Thymus (tissue), 14 donors: ENCODE measurements at places on chromosomes 13 and 19. TPM values are rescaled to one million over a fixed set of nuclear protein-coding genes. Genes with fewer than 3 reads are reported as not detected.
A peak's percentile ranks its signal among the peaks of the same experiment; 100 is the strongest.

The ZFP82 gene
- polyA plus RNA-seq: 5.7 TPM

- DNase-seq: no peak
Measured at GRCh38 chr13:30125422-30126073, 181.8 kb downstream of the KATNAL1 start.

DNA sequence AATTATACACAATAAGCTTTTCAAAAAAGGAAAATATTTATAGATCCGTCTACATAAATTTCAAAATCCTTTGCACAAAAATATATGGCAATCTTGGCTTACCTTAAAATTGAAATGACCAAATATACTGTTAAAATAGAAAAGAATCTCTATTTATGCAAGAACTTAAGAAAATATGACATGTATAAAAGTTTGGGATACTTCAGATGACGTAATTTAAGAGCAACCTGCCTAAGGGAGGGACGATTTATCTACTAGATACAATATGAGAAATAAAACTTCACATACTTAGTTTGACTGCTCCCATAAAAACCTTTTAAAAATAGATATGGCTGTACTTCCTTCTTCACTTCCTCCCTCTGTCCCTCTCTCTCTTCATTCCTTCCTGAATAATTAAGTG is 587.3 kb upstream of the SPRY2 start:
- DNase-seq: no peak

The C1QTNF9B gene
- polyA plus RNA-seq: 0.34 TPM

- DNase-seq: no peak
Measured at GRCh38 chr19:49744946-49745381, 18.1 kb downstream of the TSKS start.

GRCh38 chr13:67519356-67519755 is 289.2 kb upstream of the PCDH9 start:
- no peak for DNase-seq

DNA sequence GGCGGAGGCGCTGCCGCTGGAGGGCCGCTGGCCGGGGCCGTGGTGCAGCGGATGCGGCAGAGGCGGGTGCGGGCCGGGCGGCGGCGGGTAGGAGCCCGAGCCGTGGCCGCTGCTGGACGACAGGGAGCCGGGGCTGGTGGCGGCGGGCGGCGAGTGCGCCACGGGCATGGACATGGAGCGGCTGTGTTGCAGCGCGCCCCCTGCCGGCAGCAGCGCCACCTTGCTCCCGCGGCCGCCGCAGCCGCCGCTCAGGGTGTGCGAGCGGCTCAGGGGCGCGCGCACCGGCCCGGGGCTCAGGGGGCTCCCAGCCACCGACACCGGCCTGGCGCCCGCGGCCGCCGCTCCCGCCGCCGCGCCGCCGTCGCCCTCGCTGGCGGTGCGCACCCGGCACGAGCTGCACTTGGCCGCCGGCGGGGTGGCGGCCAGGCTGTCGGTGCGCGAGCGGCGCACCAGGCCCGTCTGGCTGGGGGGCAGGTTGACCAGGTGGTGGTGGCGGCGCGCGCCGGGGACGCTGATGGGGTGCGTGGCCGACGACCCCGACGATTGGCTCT is 1.7 kb downstream of the IRS2 start:
- peak; percentile 69 for DNase-seq

DNA sequence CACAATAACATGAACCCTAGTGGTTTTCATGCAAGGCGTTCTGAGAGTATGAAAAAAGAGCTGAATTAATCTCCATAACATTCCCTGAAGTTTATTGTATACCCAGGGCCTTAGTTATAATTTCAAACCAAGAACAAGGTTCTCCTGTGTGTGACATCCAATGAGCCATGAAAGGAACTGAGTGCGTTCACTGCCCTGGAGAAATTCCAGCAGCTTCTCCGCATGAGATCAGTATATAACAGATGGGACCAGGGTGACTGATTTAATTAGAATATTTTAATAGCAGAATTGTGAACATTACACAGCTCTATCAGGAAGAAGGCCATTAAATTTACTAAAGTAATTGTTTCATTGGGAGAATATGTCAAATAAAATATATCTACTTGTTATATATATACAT is 1190.5 kb upstream of the SLC10A2 start:
- no peak for DNase-seq

GRCh38 chr13:113162783-113163685 is 4.6 kb downstream of the PROZ start:
- no peak for DNase-seq

- DNase-seq: no peak
Measured at GRCh38 chr13:46342538-46342937, 44.5 kb downstream of the RUBCNL start.

DNA sequence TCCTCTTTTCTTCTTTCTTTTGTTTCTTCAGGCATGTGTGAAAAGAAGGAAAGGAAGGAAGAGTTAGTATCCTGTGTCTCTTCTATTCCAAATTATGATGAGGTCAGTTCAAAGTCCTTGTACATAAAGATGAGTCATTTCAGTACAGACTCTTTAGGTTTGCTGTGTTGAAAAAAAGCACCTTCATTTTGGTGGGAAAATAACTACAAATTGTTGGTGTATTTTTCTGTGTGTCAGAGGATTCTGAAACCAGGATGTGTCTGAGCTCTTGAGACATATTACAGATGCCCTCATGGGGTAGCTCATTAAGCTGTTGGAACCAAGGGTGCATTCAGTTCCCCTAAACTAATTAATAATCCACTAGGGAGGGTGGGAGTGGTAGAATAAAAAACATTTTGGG is 5.8 kb upstream of the HSPH1 start:
- no peak for DNase-seq

The PRR20A gene
- polyA plus RNA-seq: not detected

GRCh38 chr19:18173572-18174288 is at the start of gene IFI30:
Gene IFI30, plus strand, starts transcription at chr19:18173813. Its CDS starts 29 bp downstream, at chr19:18173842.
- no peak for DNase-seq

GRCh38 chr13:52344108-52344507 is 61.9 kb downstream of the THSD1 start:
- no peak for DNase-seq

DNA sequence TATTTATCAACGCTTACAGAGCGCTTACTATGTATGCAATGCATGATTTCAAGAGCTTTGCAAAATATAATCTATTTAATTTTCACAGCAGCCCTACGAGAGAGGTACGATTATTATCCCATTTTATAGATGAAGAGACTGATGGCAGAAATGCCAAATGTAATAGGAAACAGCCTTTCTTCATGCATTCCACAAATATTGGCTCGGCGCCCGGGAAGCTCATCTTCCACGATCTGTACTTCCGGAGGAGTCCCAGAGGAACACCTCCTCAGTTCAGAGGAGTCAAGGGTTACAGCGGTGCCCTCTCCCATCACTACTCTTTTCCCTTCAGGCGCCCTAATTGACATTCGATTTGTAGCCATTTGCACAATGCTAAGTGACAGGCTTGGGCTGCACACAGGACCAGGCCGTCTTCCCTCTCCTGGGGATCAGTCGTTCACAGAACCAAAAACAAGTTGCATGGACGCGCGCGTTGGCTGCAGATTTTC is 1.1 kb upstream of the ARHGAP35 start:
- no peak for DNase-seq

The POU2F2 gene
- polyA plus RNA-seq: 7.7 TPM

DNA sequence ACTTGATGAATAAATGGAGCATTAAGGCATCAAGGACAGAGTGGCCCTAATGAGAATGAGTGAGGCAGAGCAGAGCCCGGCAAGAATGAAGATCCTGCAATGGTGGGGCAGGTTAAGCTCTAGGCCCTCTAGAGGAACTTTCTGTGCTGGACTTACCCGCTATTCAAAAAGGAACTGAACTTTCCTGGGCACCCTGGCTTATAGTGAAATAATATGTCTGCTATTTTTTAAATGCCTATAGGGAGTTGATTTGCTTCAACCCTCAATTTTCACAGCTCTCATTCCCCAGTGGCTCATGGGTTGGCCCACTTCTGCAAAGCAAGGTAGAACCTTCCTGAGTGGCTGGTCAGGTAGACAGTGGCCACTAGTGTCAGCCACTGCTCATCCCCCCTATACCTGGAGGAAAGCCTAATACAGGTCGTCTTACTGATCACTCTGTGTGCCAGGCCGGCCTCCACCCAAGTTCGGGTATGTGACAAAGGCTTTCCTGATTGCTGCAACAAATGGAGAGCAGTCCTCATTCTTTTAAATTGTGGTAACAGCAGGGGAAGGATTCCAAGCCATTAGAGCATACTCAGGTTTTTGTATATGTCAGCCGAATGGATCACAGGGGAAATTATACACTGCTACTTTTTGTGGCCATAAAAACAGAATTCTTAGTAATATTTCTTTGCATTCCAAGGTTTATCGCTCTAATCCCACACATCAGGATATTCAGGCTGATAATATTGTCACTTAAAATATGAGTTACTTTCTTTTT is 103.0 kb downstream of the KL start:
- no peak for DNase-seq

- DNase-seq: no peak
Measured at GRCh38 chr19:38378866-38379265, 4.5 kb downstream of the PSMD8 start.

The CCDC70 gene
- 0.07 TPM for polyA plus RNA-seq

- no peak for DNase-seq
Measured at GRCh38 chr13:49985129-49985528, 11.7 kb upstream of the TRIM13 start.

DNA sequence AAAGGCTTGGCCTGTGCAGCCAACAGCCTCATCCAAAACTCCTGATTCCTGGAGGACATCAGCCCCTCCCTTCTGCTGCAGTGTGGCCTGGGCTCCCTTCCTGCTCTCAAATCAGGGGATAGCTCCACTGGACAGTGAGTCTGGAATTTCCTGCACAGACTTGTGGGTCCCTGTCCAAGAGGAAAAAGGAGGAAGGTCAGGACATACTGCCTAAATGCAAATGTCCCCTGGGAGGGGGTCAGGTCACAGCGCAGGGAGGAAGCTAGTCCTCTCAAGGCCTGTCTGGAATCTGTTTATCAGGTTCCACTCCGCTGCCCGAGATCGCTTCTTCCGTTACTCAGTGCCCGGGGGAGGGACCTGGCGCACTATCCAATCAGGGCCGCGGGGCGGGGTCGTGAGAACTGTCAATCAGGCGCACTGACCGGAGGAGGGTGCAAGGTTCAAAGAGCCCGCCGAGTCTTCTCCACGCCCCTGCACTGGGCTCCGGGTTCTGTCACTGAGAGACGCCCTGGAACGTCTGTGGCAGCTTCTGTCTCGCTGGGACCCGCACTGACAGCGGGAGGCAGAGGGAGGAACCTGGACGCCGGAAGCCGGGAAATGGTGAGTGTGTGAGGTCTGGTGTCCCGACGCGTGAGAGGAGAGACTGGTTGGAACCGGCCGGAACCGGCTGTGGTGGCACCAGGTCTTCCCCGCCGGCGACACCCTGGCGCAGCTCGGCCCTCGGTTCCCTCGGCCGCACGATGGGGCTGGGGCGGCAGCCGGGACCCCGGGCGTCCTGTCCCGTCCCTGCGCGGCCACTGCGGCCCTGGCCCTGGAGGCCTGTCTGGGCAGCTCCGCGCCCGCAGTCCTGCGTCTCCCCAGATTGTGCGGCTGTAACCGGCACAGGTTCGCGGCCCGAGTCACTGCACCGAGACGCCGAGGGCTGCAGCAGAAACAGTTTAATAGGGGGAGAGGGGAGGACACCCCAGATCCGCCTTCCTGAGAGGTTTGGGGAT is at the start of gene ZNF441:
Gene ZNF441, plus strand, starts transcription at position 404 of the 995 bp plus-strand sequence. Its CDS starts 194 bp downstream, at position 598.
- peak; percentile 85 for DNase-seq

DNA sequence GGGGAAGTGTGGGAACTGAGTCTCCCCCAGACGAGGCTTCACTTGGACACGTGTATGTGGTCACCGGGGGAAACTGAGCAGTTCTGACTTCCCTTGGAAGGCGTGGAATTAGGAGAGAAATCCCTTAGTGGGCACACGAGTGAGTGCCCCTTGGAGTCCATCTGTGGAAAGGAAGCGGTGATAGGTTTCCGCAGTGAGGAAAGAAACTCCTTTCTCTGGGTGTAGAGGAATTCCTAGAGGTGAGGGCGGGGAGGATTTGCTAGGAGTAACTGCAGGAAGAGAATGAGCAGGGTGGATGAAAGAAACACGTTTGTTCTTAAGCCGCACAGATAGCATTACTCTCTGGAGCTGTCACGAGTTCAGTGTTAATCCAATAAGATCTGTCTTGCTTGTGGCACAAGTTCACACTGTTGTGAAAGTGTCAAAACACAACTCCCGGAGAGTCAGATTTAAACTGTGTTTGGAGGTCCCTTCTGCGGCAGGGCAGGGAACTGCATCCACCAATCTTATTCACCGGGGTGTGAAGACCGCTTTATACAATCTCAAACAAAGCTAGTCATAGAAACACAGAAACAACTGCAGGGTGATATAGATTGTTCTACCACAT is 1.2 kb downstream of the KL start:
- no peak for DNase-seq

The DACT3 gene
- 3.4 TPM for polyA plus RNA-seq

The IRGC gene
- 0.02 TPM for polyA plus RNA-seq

DNA sequence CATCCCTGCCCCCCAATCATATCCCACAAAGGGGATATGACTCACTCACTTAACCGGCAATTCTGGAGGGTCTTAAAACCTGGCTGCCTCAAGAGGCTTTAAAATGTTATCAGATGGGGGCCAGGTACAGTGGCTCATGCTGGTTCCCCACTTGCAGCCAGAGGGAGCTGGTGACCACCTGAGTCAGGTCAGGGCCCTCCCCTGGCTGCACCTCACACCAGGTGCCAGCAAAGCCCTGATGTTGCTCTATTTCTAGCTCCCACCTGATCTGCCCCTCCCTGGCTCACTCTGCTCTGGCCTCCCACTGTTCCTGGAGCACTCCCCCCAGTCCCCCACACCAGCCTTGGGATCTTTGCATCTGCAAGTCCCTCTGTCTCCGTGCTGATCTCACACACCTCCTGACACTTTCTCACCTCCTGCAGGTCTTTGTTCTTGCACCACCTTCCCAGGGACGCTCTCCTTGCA is 14.2 kb downstream of the HPN start:
- DNase-seq: no peak

The NCAN gene
- 0.27 TPM for polyA plus RNA-seq

DNA sequence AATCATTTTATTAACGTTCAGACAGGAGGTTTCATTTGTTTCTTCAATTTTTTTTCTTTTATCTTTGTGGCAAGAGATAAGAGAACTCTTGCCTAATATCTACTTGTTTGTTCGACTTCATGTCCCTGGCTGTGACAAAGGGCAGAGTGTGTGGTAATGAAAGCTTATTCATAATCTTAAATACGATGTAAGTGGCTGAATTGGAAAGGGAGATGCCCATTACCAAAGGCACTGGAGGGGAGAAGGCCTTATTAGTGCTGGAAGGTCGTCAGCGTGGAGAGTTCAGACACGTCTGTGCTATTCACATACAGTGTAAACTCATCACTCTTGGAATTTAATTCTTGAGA is 54.0 kb downstream of the RFC3 start:
- no peak for DNase-seq

GRCh38 chr13:112784811-112785482 is 95.1 kb downstream of the ATP11A start:
- no peak for DNase-seq

The ACP7 gene
- polyA plus RNA-seq: 0.11 TPM
